ENCODE measurements at places on chromosomes 7 and 10.

DNA sequence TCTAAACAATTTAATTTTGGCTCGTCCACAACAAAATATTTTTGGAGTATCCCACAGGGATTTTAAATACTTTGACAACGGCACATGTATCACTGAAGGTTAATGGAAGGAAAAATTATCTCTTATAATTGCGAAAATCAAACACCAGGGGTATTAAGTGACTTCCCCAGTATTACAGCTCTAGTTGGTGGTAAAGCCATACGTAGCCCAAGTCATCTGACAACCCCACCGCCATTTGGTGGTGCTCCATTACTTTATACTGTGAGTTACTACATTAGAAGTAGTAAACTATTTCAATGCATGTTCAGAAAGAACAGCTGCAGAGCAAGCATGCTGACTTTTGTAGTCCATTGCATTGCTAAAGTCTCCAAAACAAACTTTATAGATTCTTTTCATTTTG lies 179.7 kb downstream of the HGF start:
- no peak for DNase-seq

- no peak for DNase-seq
These were observed 150.6 kb downstream of the CACNB2 start for GRCh38 chr10:18290651-18291313.

DNA sequence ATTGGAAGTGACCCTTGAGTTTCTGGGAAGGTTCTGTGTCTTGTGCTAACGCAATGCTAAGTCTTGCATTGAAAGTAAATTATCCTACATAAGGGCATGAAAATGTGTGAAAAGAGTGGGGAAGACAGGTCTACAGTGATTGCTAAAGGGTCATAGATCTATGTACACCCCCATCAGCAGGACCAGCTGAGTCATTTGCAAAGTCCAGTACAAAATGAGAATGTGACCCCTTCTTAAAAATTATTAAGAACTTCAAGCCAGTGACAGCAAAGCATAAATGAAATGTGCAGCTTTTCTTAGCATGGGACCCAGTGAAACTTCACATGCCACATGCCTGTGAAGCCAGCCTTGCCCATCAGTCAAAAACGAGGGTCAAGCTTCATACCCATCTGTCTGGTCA lies 640.7 kb upstream of the MKI67 start:
- no peak for DNase-seq

DNA sequence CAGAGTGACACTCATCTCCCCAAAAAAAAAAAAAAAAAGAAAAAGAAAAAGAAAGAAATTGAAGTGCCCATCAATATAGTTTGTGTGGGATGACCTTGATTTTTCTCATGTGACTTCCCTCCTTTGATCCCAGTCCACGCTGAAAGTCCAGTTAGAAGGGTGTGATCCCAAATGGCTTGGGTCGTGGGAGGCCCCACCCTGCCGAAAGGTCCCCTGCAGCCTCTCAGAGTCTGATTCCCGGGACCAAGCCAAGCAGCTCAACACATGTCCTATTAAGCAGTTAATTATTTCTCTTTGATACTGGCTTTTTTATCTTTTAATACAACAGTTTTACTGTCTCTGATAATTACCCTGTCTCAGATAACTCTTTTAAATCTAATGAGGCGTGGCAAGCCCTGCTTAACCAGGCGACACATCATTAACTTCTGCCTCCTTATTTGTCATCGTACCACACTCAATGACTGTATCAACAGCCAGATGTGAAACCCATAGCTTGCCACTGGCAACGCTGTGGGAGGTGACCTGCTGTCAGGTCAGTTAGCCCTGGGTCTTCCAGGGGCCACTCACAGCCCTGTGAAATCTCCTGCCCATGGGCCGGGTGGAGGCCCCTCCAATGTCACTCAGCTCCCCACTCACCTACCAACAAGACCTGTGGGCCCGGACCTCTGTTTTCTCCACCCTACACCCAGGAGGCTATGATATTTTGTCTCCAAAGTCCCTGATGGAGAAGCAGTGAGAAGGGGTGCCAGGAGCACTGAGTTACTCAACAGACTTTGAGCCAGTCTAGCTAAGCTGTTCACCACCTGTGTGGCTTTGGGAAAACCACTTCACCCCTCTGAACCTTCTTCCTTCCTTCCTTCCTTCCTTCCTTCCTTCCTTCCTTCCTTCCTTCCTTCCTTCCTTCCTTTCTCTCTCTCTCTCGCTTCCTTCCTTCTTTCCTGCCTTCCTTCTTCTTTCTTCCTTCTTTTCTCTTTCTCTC lies 110.0 kb upstream of the SFMBT2 start:
- no peak for DNase-seq

- no peak for DNase-seq
These were observed 37.2 kb downstream of the ERLIN1 start for GRCh38 chr10:100148353-100149211.

Measured in central memory CD8-positive, alpha-beta T cell (primary cell).